ENCODE measurements at places on chromosomes 1 and 21.

GRCh38 chr21:32708069-32708468 is 19.7 kb downstream of the SYNJ1 start:
- DNase-seq, result no peak

GRCh38 chr1:7584643-7585042 is 186.5 kb upstream of the VAMP3 start:
- no peak for DNase-seq

GRCh38 chr1:15128520-15129313 is 24.8 kb upstream of the TMEM51 start:
- peak; percentile 68 for DNase-seq

DNA sequence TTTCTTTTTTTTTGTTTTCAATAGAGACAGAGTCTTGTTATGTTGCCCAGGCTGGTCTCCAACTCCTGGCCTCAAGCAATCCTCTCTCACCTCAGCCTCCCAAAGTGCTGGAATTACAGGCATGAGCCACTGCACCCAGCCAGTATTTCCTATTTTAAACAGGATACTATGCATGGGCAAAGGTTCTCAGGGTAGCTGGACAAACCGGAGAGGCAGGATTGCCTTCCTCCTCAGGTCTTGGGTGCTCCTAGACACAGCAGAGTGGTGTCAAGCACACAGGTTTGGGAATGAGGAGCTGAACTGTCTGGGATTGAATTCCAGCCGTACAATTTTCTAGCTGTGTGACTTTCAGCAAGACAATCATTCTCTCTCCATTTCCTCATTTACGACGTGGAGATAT is 22.9 kb upstream of the HNRNPU start:
- DNase-seq, result no peak

- no peak for DNase-seq
These were observed 31.2 kb downstream of the SLAMF1 start for GRCh38 chr1:160615660-160616059.

DNA sequence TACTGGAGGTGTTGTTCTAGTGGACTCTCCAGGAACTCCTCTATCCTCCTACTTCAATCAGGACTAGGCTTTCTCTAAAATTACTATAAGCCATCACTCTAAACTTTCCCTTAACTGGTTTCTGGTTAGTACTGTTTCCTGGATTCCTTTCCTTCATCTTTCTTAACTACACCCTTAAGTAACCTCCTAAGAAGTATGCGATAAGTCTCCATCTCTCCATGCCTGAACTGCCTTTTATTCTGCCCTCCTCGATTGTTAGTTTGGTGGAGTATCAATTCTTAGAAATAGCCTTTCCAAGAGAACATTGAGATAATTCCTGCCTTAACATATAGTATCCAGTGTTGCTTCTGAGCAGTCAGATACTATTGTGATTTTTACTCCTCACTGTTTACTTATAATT is 162.9 kb upstream of the PDE4B start:
- DNase-seq, result no peak

- DNase-seq, result no peak
These were observed 10.4 kb upstream of the ZNF669 start for GRCh38 chr1:247114351-247115140.

GRCh38 chr1:22412932-22413727 is 38.5 kb upstream of the ZBTB40 start:
- no peak for DNase-seq

GRCh38 chr1:31679676-31680230 is 24.1 kb downstream of the COL16A1 start:
- no peak for DNase-seq

- no peak for DNase-seq
These were observed 45.1 kb downstream of the CRP start for GRCh38 chr1:159669338-159669737.

- no peak for DNase-seq
These were observed 1144.6 kb upstream of the TMPRSS15 start for GRCh38 chr21:19547951-19548840.

DNA sequence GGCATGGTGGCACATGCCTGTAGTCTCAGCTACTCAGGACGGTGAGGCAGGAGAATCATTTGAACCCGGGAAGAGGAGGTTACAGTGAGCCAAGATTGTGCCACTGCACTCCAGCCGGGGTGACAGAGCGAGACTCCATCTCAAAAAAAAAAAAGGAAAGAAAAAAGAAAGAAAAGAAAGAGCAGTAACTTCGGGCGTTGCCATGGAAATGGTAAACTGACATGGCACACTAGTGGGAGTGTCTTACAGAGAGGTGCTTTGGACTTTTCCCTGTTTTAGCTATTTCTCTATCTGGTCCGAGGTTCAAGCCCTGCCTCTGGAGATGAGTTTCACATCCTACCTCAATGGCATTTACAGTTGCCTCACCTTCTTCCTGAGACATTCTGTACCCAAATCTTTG is 23.1 kb upstream of the PPT1 start:
- DNase-seq, result no peak

DNA sequence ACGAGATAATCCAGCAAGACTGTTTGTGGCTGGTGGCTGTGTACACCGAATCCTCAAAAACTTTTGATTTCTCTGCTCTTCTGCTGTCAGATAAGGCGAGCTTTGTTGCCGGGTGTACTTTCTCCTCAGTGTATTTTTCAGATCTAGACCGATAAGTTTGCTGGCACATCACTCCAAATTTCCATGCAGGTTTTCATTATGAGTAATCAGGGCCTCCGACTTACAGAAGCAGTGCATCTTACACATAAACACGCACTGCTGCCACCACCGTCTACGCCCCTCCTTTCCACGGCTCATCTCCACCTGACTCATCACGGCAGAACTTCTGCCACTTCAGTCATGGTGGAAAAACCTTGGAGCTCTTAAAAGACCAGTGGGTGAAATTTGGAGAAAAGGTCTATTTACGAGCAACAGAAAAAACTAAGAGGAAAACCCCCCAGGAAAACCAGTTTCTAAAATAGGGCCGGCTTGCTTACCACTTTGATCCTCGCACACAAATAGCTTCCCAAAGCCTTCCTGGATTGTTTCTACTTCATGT is 7.7 kb downstream of the ZBTB21 start:
- DNase-seq, result peak; percentile 51

DNA sequence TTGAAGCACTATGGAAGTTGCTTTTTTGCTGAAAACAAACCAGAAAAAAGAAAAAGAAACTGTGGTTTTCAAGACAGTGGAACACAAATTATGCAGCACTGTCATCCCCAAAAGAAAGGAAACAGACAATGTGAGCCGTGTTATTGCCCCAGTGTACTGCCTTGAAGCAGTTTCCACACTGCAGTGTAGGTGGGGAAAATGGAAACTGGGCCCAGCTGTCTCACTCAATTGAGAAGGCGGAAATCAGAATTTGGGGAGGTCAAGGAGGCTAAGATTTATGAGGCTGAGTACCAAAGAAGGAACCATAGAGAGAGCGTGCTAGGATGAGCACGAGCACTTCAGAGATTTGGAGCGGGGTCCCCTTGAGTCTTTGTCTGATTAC is 55.5 kb downstream of the MPZL1 start:
- DNase-seq, result no peak

- no peak for DNase-seq
These were observed 68.1 kb upstream of the IFFO2 start for GRCh38 chr1:19024532-19024931.

DNA sequence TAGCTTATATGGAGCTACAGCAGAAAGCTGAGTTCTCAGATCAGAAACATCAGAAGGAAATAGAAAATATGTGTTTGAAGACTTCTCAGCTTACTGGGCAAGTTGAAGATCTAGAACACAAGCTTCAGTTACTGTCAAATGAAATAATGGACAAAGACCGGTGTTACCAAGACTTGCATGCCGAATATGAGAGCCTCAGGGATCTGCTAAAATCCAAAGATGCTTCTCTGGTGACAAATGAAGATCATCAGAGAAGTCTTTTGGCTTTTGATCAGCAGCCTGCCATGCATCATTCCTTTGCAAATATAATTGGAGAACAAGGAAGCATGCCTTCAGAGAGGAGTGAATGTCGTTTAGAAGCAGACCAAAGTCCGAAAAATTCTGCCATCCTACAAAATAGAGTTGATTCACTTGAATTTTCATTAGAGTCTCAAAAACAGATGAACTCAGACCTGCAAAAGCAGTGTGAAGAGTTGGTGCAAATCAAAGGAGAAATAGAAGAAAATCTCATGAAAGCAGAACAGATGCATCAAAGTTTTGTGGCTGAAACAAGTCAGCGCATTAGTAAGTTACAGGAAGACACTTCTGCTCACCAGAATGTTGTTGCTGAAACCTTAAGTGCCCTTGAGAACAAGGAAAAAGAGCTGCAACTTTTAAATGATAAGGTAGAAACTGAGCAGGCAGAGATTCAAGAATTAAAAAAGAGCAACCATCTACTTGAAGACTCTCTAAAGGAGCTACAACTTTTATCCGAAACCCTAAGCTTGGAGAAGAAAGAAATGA is 37.6 kb downstream of the CENPF start:
- no peak for DNase-seq

- no peak for DNase-seq
These were observed at the start of gene EPHA10 for GRCh38 chr1:37764888-37765441. TSS of gene EPHA10 (minus strand) at chr1:37765120. CDS start at chr1:37765066, 54 bp downstream.

DNA sequence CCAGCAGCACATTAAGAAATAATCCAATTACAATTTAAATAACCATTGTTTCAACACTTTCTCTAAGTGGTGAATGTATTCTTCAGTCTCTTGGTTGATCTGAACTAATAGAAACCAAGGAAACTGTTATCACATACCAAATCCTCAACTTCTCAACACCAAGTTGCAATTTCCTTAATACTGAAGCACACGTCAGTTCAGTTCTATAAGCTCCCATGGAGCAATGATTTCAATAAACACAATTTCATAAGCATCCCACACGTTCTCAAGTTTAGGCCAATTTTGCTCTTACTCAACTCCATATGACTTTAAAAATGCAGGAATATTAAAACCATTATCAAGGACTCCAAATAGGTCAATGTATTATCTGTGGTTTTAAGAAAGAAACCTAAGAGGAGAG is 5.8 kb upstream of the ERG start:
- no peak for DNase-seq

DNA sequence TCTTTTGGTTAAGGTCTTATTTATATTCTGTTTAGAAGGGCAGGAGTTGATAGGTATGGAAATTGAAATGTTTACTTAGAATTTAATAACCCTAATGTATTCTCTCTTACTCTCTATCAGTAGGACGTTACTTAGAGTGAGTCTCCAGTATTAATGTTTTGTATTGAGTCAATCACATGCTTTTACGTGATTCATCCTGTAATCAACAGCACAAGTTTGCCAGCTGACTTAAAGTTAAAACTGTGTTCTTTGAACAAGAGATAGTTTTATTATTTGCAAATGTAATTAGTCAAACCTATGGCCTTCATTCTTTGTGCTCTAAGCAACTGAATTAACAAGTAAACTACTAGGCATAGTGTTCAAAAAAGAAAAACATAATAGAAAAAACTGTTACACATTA is 57.3 kb downstream of the PKN2 start:
- DNase-seq, result no peak

DNA sequence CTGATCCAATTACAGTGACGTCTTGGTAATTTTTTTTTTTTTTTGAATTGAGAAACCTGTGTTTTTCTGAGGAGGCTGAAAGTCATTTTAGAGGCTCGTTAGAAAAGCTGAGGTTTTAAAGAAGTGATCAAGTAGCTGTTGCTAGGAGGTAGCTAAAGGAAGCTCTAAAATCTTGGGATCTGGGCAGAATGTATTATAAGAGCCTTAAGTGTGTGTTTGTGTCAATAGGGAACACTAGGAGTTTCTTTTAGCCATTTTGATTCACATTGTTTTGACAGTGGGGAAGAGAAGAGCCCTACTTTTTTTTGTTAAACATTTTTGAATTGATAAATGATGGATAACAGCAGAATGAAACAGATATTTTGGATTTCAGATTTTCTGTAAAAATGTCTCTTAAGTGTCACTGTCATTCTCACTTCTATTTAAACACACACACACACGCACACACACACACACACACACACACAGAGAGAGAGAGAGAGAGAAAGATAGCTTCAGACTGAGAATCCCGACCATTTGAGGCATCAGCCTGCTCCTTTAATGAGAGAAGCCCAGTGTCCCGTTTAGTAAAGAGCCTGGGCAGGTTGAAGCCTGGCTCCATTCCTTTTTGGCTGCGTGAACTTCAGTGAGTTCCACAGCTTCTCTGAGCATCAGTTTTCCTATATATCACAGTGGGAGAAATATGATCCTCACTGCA is 79.1 kb upstream of the GPR88 start:
- DNase-seq, result no peak

DNA sequence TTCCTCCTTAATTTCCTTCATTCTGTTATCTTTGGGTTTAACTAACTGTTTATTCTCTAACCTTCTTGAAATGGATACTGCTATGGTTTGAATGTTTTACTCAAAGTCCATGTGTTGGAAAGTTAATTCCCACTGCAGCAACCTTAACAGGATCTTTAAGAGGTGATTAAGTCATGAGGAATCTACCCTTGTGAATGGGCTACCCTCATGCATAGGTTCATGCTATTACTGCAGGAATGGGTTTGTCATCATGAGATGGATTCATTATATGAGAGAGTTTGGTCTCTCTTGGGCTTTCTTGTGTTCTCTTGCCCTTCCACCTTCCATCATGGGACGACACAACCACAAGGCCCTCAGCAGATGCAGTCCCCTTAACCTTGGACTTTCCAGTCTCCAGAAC is 516.9 kb downstream of the ADGRL2 start:
- DNase-seq, result no peak

DNA sequence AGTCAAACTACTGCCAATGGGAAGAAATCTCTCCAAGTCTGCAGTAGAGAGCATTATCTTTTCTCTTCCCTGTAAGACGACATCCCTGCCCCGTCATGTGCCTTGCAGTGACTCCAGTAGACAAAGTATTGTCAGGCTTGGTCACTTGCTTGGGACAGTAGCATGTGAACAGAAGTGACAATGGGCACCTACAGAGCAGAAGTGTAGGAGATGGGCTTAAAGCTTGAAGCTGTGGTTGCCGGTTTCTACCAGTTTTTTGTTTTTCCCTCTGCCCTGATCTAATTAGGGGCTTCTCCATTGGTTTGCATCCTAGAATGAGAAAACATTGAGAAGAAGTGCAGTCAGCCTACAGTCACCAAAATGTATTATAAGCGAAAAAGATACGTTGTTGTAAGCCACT is 12.7 kb downstream of the F3 start:
- DNase-seq, result no peak

Measured in activated CD8-positive, alpha-beta memory T cell treated with anti-CD3 and anti-CD28 coated beads, Interleukin-2, amount 50 U/mL, for 4 hours (primary cell).